CD4-positive, alpha-beta T cell treated with Interferon gamma for 1 hour (primary cell): ENCODE measurements at places on chromosomes 5 and 9.

- no peak for DNase-seq
These were observed 147.8 kb upstream of the RAPGEF1 start for GRCh38 chr9:131887680-131888079.

- no peak for DNase-seq
These were observed 339.0 kb upstream of the CTNND2 start for GRCh38 chr5:12242950-12243888.

DNA sequence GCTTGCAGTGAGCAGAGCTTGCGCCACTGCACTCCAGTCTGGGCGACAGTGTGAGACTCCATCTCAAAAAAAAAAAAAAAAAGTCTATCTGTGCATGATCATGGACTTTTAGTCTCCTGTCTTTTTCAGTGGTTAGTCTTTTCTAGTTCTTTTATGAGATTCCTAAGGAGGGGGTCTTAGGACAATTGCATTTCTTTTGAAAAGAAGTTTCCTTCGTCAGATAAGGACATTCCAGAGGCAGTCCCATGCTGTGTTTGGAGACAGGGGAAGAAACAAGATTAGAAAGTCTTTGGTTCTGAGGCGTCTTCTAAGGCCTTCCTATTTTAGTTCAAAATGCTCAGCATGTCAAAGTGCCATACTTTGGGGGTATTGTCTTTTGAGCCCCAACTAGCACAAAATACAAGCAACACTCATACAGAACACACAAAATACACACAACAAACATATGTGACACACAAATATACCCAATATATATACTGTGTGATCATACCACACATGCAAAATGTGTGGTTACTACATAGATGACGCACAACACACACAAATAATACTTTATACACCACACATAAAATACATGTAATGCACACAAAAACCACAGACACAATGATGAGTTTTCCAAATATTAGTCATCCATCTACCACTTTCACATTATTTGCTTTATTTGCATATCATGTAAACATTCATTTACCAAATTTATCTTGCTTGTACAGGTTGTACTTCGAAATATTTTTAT lies 394.5 kb downstream of the SPATA31D1 start:
- DNase-seq, result no peak

GRCh38 chr5:134095887-134096589 lies 18.4 kb upstream of the TCF7 start:
- no peak for DNase-seq

GRCh38 chr9:128429513-128430086 lies 8.9 kb downstream of the CERCAM start:
- DNase-seq, result no peak

DNA sequence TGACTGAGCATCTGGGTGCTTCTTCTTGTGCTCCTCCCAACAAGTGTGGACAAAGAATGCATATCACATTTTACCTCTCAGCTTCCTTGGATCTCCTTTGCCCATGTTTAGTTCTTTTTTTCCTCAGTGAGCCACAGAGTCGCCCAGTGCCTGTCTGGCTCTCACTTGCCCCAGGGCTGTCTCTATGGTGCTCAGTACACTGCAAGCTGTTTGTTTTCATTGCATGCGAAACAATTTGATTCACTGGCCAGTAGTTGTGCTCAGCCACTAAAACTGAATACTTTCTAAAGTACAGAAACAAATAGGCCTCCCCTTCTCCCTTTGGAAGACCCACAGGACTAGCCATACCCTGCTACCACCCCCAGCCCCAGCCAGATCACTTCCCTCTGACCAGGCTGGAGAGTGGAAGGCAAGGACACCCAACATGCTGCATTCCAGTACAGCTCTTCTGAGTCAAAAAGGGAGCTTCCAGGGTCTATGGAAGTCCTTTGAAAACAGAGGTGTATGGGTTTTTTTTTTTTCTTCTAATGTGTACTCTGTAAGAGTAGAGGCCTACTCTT lies 3.8 kb downstream of the LHFPL2 start:
- no peak for DNase-seq

DNA sequence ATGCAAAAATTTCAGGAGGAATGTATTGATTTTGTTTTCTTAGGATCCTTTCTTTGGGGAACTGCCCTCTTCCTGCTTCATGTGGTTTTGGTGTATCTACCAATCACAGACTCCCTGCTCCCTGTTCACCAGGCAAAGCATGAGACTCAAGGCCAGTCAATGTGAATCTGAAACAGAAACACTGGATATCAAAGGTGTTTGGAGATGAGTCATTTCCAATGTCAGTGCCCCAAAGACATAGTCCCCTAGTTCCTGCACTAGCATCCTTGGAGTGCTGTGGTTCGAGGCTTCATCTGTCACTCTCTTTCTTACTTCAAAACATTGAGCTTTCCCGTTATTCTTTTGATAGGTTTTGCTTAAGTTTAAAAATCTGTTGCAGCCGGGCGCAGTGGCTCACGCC lies 8.1 kb downstream of the PPP3R2 start:
- DNase-seq, result no peak

DNA sequence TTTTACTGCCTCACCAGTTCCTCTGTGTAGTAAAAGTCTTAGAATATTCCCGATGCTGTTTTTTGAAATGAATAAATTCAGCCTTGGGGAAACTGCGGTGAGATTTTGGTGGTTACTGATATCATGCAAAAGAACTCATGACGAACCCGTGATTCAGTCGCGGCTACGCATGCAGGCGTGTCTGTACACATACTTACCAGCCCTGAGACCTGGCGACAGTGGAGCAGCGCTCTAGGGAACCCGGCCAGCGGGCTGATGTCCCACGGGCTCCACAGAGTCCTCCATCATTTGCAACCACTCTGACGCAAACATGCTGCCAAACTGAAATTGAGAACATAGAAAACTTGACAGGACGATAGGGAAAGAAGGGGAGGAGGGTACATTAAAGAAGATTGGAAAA lies 315.6 kb upstream of the DAB2 start:
- DNase-seq, result no peak

DNA sequence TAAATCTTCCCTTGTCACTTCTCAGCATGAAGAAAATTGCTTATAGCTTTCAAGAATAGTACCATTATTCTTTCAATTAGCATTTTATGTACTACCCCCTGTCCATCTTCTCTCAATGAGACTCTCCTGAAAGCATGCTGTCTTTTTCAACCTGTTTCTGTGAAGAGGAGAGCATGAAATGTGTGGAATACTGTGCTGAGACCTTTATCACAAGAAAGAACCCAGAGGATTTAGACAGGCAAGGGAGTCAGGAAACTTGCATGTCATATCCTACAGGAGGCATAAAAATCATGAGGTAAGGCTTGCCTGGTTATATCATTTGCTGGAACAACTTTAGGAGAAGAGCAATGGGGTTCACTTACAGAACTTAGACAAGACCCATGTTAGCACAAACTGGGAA lies 56.7 kb upstream of the LPAR1 start:
- no peak for DNase-seq

- DNase-seq, result no peak
These were observed 59.8 kb upstream of the TBC1D9B start for GRCh38 chr5:179967489-179967888.

DNA sequence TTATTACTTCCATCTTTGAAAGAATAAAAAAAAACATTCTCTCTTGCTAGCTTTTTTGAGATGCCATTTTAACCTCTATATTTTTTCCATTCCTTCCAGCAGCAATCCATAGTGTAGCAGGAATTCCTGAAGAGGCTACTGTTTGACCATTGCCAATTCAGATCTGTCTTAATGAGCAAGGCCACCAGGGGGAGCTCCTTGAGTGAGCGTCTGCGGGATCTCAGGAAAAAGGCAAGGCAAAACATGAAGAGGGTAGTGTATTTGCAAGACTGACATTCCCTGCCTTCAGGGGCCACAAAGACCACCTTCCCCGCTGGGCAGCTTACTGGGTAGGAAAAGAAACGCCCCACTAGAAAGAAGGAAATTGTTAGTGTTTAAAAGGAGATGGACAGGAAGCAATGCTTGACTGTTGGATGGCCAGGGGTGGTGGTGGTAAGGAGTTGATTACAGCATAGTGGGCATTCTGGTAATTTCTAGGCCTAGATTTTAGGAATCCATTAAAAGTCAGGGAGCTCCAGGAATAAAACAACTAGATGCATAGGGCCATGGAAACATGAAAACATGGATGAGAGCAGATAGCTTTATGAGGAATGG lies 206.6 kb upstream of the HAPLN1 start:
- no peak for DNase-seq

- no peak for DNase-seq
These were observed 715.2 kb upstream of the ZNF608 start for GRCh38 chr5:125461641-125462072.

DNA sequence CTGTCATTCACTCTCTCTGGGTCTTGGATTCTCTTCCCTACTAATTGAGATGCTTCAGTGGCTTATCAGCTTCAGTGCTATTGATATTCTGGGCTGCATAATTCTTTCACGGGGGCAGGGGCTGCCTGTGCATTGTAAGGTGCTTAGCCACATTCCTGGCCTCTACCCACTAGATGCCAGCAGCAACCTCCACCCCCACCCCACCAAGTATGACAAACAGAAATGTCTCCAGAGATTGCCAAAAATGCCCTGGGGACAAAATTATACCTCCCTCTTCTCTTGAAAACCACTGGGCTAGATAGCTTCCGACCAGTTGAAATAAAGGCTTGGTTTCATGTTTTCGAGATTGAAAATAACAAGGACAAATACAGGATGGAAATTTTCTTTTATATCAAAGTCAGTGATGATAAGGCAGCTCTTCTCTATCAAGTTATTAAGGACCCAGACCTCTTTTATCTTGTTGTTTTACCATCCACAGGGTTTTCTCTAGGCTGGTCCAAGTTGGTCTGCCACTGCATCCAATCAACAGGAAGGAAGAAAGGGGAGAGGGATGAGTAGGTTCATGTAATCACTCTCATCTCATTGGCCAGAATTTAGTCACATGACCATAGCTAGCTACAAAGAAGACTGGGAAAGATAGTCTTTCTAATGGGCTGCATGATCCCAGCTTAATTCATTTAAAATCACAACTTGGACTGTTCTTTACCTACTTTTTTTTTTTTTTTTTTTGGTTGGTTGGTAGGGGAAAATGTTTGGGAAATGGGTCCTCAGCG lies 92.1 kb upstream of the RANBP3L start:
- no peak for DNase-seq

- no peak for DNase-seq
These were observed 754.7 kb downstream of the DTWD2 start for GRCh38 chr5:118233606-118234005.

DNA sequence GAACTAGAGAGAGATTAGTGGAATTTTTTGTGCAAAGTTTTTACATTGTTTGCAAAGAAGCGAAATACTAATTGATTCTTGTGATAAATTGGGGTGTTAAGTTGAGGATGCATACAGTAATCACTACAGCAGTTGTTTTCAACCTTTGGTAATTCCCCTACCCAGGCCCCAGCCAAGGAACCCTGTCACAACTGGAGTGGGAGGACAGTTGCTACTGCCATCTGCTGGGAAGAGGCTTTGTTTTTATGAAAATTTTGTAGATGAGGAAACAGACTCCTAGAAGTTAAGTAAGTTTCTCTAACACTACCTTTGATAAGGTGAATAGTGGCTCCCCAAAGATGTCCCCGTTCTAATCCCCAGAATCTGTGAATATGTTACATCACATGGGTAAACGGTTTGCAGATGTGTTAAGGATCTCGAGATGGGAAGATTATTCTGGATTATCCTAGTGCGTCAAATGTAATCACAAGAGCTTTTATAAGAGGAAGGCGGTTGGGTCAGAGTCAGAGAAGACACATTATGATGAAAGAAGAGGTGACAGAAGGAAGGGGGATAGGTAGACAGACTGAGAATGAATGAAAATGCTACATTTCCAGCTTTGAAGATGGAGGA lies 34.0 kb upstream of the PPP1R2B start:
- DNase-seq, result no peak

GRCh38 chr9:93300585-93301081 lies 116.7 kb downstream of the WNK2 start:
- no peak for DNase-seq

DNA sequence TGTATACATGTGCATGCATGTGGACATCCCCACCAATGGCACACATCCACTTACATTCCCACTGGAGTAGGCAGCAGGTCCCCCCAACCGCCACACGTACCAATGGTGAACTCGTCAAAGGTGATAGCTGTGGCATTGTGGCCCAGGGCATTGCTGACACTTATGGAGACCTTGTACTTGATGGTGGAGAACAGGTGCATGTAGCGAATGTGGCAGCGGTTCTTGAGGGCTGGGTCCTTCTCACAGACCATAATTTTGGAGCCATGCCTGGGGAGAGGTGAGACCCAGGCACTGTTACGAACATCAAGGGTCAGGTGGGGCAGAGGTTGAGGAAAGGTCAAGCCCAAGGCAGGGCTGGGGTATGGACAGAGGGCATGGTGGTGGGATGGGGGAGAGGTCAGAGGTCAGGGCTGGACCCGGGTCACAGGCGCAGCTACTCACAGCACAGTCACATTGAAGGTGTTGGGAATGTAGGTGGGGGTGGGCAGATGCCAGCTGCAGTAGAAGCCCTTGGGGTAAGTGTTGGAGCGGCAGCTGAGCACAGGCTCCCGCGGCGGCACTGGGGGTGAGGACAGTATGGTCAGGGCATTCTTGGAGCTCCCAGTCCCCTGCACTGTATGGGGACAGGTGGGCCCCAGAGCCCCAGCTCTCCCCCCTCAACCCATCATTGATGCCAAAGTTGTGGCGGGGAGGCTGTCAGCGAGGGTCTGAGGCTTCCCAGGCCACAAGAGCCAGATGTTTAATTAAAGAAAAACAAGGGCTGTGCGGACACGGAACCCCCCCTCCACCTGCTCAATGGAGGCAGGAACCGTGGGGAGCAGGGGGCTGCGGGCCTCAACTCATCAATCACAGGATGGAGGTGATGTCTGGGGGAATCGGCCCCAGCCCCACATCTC lies 31.9 kb downstream of the CNTFR start:
- DNase-seq, result no peak

- no peak for DNase-seq
These were observed 98.0 kb downstream of the GABBR2 start for GRCh38 chr9:98610711-98611110.

DNA sequence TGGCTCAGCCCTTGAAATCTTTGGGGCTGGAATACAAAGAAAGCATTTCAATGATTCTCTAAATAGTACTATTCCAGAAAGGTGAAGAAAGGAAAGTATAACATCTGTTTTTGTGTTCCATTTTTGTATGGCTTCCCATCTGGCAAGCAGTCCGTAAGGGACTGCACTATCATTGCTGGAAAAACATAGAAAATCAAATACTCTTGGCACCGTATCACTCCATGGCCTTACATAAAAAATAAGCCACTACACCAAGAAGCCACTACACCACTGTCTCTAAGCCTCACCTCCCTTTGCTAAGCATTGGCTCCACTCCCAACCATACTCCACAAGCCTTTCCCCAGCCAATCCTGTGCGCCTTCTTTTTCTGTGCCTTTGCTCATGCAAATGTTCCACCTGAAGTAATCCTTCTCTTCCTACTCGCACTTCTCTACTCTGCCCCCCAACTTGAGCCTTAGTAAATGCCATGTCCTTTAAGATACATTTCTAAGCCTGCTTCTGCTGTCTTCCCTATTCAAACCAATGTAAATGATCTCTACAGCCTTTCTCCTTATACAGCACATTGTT lies 454.6 kb upstream of the TUSC1 start:
- DNase-seq, result no peak

DNA sequence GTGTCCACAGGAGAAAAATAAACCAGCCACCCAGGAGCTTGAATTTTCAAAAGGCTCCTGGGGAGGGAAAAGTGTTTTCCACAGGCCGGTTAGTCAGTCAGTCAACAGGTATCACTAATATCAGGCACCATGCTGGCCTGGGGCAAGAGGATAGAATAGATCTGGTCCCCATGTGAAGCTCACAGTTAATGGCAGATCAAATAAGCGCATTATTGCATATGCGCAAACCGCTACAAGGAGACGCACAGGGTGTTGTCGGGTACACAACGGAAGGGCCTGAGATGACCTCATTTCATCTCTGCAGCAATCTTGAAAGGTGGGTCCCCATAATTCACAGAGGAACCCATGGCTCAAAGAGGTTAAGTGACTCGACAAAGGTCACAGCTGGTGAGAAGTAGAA lies 260.7 kb downstream of the CRB2 start:
- DNase-seq, result no peak
